ENCODE measurements at places on chromosomes 13 and 19. TPM values are rescaled to one million over a fixed set of nuclear protein-coding genes. Genes with fewer than 3 reads are reported as not detected.

DNA sequence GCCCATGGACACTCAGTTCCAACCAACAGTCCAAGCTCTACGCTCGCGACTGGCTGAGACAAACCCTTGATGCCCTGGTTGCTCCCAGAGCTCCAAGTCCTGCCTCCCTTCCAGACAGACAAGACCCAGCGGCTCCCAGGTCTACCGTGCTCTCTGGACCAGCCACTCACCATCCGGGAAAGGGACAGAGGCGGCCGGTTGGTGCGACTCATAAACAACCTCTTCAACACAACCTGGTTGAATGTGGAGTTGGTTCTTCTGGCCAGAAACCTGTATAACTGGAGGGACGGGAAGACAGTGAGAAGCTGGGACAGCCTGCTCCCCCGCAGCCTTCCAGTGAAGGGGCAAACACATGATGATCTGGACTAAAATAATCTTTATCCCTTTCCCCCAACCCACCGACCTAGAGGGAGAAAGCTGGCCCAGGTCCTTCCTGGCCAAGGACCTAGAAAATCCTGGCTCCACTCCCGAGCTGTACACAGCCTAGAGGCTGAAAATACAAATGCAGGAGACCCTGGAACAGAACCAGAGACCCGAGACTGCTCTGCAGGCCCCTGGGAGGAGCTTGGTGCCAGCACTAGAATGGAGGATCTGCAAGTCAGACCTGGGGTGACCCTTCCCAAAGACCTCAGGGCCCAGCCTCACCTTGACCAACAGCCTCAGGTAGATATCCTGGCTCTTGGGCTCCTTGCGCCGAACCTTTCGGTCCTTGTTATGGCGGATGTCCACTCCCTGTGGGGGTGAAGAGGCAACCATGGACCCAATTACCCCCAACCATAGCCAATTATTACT lies 1.6 kb downstream of the RPL18 start:
- H3K4me1 ChIP-seq = peaks cover 59% of the 10 kb centered on the region
- DNase-seq = no peak
- peaks cover 42% of the 10 kb centered on the region for H3K36me3 ChIP-seq
- H3K27me3 ChIP-seq = no peaks in the 10 kb centered on the region
- peak overlapping the region; percentile 99 for H3K4me3 ChIP-seq

DNA sequence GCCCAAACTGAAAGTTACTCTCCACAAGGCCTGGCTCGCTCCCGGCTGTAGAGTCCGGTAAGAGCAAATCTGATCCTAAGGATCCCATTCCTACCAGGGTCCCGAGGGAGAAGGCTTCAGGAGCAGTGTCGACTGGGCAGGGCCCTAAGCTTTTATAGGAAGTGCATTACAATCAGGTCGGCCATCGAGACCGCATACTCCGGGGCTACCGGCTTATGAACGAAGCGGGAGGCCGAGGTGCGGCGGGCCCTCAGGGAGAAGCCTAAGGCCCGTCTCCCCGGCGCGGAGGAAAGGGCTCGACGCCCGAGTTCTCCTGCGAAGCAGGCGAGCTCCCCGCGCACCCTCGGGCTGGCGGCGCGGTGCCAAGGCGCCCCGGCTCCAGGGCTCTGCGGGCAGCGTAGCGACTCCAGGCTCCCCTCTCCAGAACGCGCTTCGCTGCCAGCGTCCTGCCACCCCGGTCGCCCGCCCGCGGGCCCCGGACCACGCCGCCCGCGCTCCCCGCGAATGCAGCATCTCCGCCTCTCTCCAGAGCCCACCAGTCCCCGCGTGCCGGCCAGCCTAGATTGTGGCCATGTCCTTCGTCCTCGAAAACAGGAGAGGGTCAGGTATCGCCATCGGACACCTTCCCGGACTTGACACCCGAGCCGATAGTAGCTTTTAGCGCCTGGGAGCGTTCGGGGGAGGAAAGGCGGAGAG lies 1.4 kb downstream of the EFNB2 start:
- no peaks in the 10 kb centered on the region for H3K36me3 ChIP-seq
- peak; percentile 46 for DNase-seq
- H3K27me3 ChIP-seq = peaks cover 10% of the 10 kb centered on the region

- no peaks in the 10 kb centered on the region for H3K4me1 ChIP-seq
- no peak for DNase-seq
- H3K4me3 ChIP-seq = no peak overlapping the region
- no peak overlapping the region for H3K27ac ChIP-seq
Measured at GRCh38 chr13:76813891-76814290, 72.3 kb downstream of the KCTD12 start.

DNA sequence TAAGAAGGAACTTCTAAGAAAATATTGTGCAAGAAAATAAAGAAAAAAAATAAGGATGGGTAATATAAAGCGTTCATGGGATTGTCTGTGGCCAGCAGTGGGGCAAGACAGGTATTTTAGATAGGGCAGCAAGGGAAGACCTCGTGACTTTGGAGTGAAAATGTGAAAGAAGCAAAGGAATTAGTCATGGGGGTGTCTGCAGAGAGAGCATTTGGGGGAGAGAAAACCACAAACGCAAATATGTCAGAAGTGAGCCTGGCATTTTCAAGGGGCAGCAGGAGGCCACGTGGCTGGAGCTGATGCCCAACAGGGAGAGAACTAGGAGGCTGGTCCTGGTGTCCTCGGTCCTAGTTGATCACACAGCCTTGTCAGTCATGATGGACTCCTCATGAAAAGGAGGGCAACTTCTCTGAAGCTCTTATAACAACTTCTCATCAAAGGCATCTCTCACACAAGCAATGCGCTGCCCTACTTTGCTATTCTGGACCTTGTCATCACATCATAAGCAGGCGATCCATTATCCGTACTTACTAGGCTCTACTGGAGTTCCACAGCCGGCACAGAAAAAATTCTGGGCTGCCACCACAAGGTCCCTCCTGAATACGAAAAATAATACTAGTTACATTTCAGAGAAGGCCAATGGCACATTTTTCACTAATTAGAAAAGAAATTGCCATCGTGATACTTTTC lies 31.0 kb downstream of the RUBCNL start:
- no peaks in the 10 kb centered on the region for H3K27me3 ChIP-seq
- peaks cover 9% of the 10 kb centered on the region for H3K4me1 ChIP-seq
- no peak for DNase-seq
- H3K4me3 ChIP-seq = no peak overlapping the region
- H3K27ac ChIP-seq = no peak overlapping the region
- H3K36me3 ChIP-seq = no peaks in the 10 kb centered on the region

- H3K4me3 ChIP-seq = no peak overlapping the region
- DNase-seq = no peak
- H3K27me3 ChIP-seq = peaks cover 3% of the 10 kb centered on the region
Measured at GRCh38 chr13:30045916-30046704, 195.7 kb upstream of the UBL3 start.

DNA sequence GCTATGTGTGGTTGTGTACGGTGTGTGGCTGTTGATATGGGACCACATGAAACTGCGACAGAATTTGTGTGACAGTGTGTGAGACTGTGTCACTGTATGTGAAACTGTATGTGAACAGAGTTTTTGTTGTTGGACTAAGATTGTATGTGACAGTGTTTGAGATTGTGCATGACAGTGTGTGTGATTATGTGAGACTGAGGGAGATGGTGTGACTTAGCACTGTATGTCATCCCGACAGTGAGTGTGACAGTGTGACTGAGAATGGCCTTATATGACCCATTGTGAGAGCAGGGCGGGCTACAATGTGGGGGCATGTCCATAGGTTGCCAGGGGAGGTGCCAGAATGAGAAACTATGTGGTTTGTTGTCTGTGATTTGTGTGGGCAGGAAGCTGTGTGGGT lies 930 bp downstream of the ZNF583 start:
- DNase-seq = no peak
- peaks cover 25% of the 10 kb centered on the region for H3K4me1 ChIP-seq
- no peaks in the 10 kb centered on the region for H3K27me3 ChIP-seq
- H3K36me3 ChIP-seq = peaks cover 52% of the 10 kb centered on the region
- H3K27ac ChIP-seq = no peak overlapping the region

NLRP9 gene
- not detected for total RNA-seq

DNA sequence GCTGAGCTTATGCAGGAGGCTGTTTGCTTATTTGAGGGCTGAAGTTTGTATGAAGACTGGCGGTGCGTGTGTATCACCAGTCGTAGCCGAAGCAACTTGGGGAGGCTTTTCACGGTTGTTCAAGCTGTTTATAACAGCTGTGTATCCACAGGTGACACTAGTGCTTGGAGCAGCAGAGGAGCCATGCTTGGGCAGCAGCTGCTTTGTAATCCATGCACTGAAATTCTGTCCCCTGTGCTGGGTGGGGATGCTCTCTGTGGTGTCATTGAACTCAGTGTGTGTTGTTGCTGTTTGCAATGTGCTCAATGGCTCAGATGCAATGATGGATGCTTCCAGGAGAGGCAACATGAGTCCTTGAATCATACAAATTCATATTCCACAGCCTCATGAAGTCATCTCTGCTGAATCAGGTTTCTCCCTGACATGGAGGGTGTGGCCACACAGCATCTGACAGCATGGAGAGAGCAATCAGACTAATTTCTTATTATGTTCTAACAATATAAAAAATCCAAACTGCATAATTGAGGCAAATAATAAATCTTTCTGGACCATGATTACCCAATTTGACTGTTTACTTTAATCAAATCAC lies 18.8 kb upstream of the GTF3A start:
- no peak overlapping the region for H3K27ac ChIP-seq
- H3K27me3 ChIP-seq = peaks cover 4% of the 10 kb centered on the region
- DNase-seq = no peak
- H3K4me3 ChIP-seq = no peak overlapping the region
- H3K4me1 ChIP-seq = peaks cover 14% of the 10 kb centered on the region

DNA sequence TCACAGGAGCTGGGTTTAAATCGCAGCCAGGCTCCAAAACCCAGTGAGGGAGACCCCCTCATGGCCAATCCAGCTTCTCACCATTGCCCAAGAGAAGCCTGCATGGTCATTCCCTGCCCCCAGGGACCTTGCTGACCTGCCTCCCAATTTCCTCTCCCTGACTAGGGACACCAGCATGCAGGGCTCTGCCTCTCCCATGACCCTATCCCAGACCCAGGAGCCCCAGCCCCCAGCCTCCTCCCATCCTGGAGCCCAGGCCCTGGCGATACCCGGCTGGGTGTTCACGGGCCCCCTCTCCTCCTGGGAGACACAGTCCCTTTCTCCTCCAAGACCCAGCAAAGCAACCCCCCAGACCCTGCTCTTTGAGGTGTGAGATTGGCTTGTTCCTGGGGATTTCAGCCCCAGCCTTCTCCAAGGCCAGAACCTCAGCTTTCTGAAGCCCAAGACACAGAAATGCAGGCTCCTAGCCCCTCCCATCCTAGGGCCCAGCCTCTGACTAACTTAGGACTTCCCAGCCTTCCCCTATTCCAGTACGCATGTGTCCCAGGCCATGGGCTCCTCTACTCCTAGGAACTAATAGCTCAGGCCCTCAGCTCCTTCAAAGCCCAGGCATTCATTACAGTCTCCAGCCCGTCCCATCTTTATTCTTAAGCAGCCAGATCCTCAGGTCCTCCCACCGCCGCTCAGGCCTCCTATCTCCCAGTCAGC lies 1.1 kb downstream of the GYS1 start:
- no peaks in the 10 kb centered on the region for H3K27me3 ChIP-seq
- peak overlapping the region; percentile 99 for H3K4me3 ChIP-seq
- H3K4me1 ChIP-seq = peaks cover 33% of the 10 kb centered on the region
- H3K27ac ChIP-seq = peak overlapping the region; percentile 95
- DNase-seq = no peak
- peaks cover 24% of the 10 kb centered on the region for H3K36me3 ChIP-seq

GRCh38 chr19:13003081-13003480 lies 7.8 kb downstream of the NFIX start:
- H3K36me3 ChIP-seq = no peaks in the 10 kb centered on the region
- no peaks in the 10 kb centered on the region for H3K4me1 ChIP-seq
- H3K4me3 ChIP-seq = no peak overlapping the region

SLITRK6 gene
- total RNA-seq = 0.04 TPM

ZNF556 gene
- total RNA-seq = 0.11 TPM

DNA sequence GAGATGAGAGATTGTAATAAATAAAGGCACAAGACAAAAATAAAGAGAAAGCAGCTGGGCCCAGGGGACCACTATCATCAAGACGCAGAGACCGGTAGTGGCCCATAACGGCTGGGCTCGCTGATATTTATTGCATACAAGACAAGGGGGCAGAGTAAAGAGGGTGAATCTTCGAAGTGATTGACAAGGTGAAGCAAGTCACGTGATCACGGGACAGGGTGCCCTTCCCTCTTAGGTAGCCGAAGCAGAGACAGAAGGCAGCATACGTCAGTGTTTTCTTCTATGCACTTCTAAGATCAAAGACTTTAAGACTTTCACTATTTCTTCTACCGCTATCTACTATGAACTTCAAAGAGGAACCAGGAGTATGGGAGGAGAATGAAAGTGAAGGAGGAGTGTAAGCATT lies 4.6 kb upstream of the PRKCG start:
- no peak for DNase-seq
- H3K4me1 ChIP-seq = peaks cover 25% of the 10 kb centered on the region
- H3K27ac ChIP-seq = no peak overlapping the region

GRCh38 chr19:38060331-38060730 lies 153.3 kb downstream of the SIPA1L3 start:
- no peak overlapping the region for H3K4me3 ChIP-seq
- DNase-seq = no peak
- H3K4me1 ChIP-seq = peaks cover 31% of the 10 kb centered on the region
- no peaks in the 10 kb centered on the region for H3K27me3 ChIP-seq
- H3K27ac ChIP-seq = peak overlapping the region; percentile 27
- H3K36me3 ChIP-seq = no peaks in the 10 kb centered on the region

- no peak for DNase-seq
- no peaks in the 10 kb centered on the region for H3K27me3 ChIP-seq
- peaks cover 17% of the 10 kb centered on the region for H3K4me1 ChIP-seq
- H3K36me3 ChIP-seq = no peaks in the 10 kb centered on the region
Measured at GRCh38 chr19:14804765-14805164, 26.4 kb upstream of the ADGRE2 start.

PGLYRP1 gene
- total RNA-seq = not detected

GRCh38 chr19:47711652-47712242 lies 1.5 kb upstream of the EHD2 start:
- no peak for DNase-seq
- 0 out of 2 replicates have a peak, but pooled peaks cover 7% of the 10 kb centered on the region for H3K4me1 ChIP-seq
- H3K27me3 ChIP-seq = peaks cover 22% of the 10 kb centered on the region
- H3K36me3 ChIP-seq = peaks cover 13% of the 10 kb centered on the region
- peak overlapping the region; percentile 33 for H3K4me3 ChIP-seq

ATP1A3 gene
- 34.2 TPM for total RNA-seq

GRCh38 chr19:44644402-44645016 lies 799 bp downstream of the PVR start:
- DNase-seq = peak; percentile 50
- H3K4me3 ChIP-seq = peak overlapping the region; percentile 87
- no peaks in the 10 kb centered on the region for H3K4me1 ChIP-seq
- H3K36me3 ChIP-seq = no peaks in the 10 kb centered on the region

- no peaks in the 10 kb centered on the region for H3K27me3 ChIP-seq
- peaks cover 24% of the 10 kb centered on the region for H3K36me3 ChIP-seq
- peak; percentile 52 for DNase-seq
- peak overlapping the region; percentile 92 for H3K4me3 ChIP-seq
- 0 out of 2 replicates have a peak overlapping the region, but pooled peaks have one; percentile 27 for H3K27ac ChIP-seq
Measured at GRCh38 chr19:35545855-35546381, 492 bp downstream of the TMEM147 start.

DNA sequence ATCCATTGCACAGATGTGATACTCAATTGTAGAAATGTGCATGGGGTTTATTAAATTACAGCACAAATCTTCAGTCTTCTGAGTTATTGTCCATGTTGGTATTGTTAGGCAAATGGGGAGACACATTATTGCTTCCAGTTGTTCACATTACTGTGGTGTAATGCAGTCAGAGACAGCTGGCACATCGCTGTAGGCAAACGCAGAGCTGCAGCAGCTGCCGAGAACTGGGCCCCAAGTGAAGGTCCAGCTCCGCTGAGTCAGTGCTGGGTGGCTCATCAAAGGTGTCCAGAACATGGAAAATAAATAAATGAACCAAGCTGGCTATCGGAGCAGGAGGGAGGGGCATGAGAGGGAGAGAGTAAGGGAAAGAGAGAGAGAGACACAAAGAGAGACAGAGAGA lies 299.1 kb upstream of the OBI1 start:
- no peaks in the 10 kb centered on the region for H3K36me3 ChIP-seq
- no peaks in the 10 kb centered on the region for H3K27me3 ChIP-seq
- H3K4me1 ChIP-seq = peaks cover 5% of the 10 kb centered on the region
- DNase-seq = no peak
- H3K4me3 ChIP-seq = no peak overlapping the region
- H3K27ac ChIP-seq = no peak overlapping the region
